Activated T-helper 9 cell treated with anti-CD3 and anti-CD28 coated beads, Interleukin-2, amount 50 U/mL, for 16 hours (primary cell): ENCODE measurements at places on chromosomes 4 and X.

- no peak for DNase-seq
These were observed 25.3 kb downstream of the STEEP1 start for GRCh38 chrX:119539872-119540271.

DNA sequence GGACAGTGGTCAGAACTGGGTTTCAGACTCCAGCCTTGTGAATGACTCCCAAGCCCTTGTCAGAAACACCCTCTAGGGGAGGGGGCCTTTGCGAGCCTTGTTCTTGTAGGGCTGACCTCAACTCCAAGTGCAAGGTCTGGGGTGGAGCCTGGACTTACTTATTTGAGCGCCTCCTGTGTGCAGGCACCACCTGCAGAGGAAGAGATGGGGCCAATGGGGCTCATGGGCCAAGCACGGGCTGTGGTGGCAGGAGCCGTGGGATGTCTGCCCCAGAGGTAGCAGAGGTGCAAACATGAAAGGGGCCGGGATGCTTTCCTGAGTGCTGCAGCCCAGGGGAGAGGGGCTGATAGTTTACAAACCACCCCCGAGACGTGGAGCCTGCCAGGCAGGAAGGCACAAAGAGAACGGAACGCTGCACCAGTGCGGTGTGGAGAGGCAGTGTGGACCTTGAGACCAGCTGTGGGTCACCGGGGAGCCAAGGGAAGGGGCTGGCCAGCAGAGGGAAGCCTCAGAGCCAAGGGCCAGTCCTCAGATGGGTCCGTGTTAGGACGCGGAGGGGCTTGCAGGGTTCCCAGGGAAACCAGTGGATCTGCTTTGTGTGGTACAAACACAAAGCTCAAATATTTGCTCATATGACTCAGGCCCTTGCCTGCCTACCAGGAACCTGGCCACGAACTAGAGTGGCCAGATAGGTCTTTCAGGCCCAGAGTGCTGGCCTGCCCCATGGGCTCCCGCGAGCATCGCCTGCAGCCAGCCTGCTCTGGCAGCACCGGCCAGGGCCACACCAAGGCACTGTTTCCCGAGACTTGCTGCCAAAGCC lies 8.7 kb upstream of the TADA2B start:
- DNase-seq = no peak

DNA sequence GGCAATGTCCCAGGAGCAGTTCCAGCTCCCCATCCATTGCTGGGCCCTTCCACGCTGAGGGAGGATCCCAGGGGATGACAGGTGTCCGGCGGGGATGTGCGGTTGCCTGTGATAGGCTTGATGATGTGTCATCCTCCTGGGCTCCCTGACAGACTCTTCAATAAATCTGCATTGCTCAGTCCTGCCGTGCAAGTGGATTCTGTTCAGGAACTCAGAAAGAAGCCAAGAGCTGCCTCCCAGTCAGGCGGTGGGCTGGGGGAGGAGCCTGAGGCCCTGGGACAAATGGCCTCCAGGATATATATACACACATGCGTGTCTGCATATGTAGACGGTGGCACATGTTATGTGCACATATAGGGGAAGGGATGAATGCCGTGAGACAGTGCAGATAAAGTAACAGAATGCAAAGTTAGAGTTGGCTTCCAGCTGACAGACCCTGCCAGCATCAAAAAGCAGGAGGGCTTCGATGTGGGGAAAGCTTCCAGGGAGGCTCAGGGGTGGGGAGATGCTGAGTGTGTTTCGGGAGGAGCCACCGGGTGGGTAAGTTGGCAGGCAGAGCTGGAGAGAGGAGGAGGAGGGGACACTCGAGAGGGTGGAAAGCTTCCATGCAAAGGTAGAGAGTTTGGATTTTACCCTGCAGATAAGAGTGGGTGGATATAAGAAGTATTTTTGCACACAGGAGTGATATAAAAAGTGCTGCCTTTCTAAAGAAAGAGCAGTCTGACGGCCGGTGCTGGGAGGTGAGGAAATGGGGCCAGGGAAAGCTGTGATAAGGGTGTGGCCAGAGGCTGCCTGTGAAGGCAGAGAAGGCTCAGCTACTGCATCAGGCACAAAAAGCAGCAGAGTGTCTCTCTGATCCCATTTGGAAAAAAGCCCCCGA lies 28.5 kb upstream of the CRMP1 start:
- DNase-seq = no peak

GRCh38 chr4:173418639-173419038 lies 19.7 kb upstream of the SCRG1 start:
- no peak for DNase-seq

- no peak for DNase-seq
These were observed 104.5 kb downstream of the SCD5 start for GRCh38 chr4:82694046-82694445.

DNA sequence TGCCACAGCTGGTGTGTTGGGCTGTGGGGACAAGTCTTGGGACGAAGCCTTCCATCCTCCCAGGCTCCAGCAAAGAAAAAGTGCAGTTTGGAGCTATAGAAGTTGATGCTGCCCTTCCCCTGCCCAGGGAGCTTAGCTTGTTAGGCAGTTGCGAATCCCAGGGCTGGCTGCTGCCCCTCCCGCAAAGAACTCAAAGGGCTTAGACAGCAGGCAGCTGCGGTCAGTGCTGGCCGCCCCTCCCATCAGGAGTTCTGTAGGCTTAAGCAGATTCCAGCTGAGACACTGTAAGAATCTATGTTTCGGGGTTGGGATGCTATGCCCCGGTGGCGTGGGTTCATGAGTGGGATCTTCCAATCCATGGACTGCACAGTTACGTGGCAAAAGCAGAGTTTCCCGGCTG lies 956.7 kb downstream of the GLUD2 start:
- no peak for DNase-seq

DNA sequence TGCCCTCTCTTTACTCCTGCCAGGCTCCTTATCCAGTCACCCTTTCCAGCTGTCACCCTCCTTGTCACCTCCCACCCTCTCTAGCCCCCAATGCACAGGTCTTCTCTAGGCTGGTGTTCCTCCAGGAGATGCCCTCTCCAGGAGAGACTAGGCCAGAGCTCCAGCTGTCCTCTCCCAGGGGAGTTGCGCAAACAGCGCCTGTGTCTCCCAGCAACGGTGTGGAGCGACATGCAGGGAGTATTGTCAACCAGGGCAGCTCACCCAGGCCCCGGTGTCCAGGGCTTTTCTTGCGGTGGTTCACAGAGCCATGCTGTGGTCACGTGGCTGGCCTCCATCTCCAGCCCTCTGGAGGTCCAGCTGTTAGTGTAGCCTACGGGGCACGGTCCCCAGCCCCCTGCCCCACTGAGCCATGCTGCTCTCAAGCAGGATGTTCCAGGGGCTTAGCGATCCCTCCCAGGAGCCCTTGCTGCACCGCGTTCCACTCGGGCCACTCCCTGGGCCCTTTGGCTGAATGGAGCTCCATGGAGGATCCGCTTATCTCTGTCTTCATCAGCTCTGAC lies 34.8 kb downstream of the CCNQ start:
- DNase-seq = no peak

DNA sequence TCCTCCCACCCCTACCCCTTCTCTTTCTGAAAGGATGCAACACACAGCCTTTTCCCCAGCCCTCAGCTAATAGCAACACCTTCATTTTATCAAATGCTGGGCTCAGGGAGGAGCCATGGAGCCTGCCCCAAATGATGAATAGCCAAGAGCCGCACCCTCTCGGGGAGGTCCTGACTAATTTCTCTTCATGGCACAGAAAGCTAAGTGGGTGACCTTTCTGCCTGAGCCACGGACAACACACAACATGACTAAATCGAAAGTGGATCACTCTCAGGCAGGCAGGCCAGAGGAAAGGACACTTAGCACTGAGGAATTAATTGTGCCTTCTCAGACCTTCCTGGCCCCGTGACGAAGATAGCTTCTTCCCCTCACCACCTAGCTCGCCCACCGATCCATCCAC lies 165.1 kb upstream of the RAI2 start:
- no peak for DNase-seq

DNA sequence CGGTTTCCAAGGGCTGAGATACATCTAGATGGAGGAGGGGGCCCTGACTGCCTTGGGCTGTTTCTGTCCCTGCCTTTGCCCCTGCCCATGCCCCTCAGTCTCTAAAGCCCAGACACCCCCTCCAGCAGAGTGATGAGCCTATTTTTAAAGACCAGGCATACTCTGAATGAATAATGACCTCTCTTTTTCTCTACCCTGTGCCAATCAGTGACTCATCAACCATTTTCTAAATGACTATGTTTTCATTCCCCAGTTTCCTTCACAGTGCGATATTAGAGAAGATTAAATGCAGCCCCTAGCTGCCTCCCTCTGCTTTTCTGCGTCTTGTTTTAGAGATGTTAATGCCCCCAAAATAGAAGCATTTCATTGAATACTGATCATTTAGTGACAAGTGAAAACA lies 15.5 kb upstream of the NHS start:
- no peak for DNase-seq

DNA sequence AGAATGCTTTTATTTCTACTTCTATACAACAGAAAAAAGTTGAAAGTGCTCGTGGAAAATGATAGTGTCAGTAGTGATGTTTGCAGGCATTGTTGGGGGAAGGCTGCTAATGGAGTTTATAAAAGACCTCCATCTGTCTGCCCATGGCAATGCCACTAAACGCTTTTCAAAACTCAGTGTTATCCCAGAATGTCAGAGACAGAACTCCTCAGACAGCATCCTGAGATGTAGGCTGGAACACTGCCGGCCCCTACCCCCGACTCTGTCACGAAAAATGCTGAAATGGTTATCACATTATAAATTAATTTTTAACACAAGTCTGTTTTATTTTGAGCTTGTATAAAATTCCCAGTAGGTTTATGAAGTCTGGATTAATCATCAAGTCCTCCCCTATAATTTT lies 128.9 kb downstream of the HS3ST1 start:
- no peak for DNase-seq

DNA sequence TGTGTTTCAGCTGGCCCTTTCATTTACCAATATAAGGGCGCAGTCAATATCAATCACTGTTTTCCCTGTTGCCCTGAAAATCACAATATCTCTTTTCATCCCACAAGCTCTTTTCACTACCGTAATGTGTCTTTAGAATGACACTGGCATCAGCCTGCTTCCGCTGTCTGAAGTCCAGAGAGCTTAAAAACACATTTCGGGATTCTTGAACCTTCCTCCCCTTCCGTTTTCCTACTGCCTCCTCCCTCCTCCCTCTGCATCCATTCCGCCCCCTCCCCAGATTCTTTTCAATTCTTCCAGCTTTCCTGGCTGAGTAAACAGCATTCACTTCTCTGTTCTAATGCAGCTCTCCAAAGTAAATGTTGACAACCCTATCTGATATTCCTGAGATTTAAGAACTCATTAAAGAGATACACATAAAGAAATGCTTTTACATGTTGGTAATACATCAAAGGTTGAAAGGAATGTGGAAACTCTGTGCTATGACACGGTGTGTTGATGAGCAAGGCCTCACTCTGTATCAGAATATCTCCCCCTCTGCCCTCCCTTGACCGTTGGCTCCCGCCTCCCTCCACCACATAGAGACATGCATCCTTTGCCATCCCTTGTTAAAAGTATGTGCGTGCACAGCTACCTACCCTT lies 83.5 kb upstream of the SPRY1 start:
- DNase-seq = no peak

GRCh38 chr4:176185051-176185450 lies 10.3 kb downstream of the SPATA4 start:
- DNase-seq = no peak

- no peak for DNase-seq
These were observed 276.7 kb downstream of the GBA3 start for GRCh38 chr4:22969287-22969896.

- no peak for DNase-seq
These were observed 25.0 kb downstream of the MEPE start for GRCh38 chr4:87857789-87858188.

DNA sequence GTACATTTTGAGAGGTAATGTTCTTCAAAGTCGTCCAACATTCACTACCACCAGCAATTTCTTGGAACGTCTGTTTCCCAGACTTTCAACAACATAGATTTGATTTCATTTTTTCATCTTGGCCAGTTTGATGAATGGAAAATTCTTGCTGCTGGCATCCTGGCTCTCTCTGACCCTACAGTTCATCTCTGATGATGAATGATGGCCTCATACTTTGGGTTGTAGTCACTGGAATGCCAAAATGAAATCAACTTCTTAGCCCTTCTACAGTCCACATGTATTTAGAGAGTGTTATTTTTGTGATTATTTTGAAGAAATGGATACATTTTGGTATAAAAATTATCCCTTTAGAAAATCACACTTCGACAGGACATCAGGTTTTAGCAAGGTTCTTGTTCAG lies 8.8 kb downstream of the CHST7 start:
- no peak for DNase-seq

- no peak for DNase-seq
These were observed 19.9 kb upstream of the PPP3CA start for GRCh38 chr4:101367201-101367600.

- DNase-seq = no peak
These were observed 123.1 kb downstream of the AFF1 start for GRCh38 chr4:87057835-87058355.

- DNase-seq = no peak
These were observed 131.9 kb downstream of the RTL3 start for GRCh38 chrX:78527263-78527662.

DNA sequence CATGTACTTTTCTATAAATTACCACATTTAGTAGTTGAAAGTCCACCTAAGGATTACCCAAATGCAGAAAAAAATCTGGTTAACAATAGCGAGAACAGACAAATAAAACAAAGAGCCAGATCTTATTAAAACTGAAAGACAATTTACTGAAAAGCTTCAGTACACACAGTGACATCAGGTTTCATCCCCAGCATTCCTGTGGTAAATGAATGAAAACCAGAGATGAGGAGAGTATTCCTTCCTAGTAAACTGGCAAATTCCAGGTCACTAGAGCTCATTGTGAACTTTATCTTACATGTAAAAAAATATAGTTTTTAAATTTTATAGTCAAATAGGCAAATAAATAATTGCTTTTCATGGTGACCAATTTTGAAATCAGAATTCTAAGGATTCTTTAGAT lies 1290.5 kb downstream of the ADGRL3 start:
- no peak for DNase-seq

- no peak for DNase-seq
These were observed 190.3 kb downstream of the DHX15 start for GRCh38 chr4:24394041-24394440.

GRCh38 chr4:183823434-183823833 lies 81.7 kb upstream of the STOX2 start:
- no peak for DNase-seq

GRCh38 chr4:31068257-31069075 lies 348.3 kb downstream of the PCDH7 start:
- DNase-seq = no peak

- peak; percentile 58 for DNase-seq
These were observed 13.7 kb upstream of the SCOC start for GRCh38 chr4:140359562-140360427.

GRCh38 chrX:12496343-12496742 lies 294.9 kb upstream of the PRPS2 start:
- no peak for DNase-seq

GRCh38 chr4:159682996-159683395 lies 580.1 kb downstream of the RAPGEF2 start:
- DNase-seq = no peak

GRCh38 chr4:103626296-103626695 lies 93.5 kb downstream of the TACR3 start:
- no peak for DNase-seq

GRCh38 chrX:130402208-130402684 lies 459 bp downstream of the RBMX2 start:
- no peak for DNase-seq
